Fibroblast of skin of right biceps (primary cell): ENCODE measurements at places on chromosomes 6 and 20.

GRCh38 chr6:87939776-87940175 is 107.9 kb upstream of the SPACA1 start:
- no peak for DNase-seq

- DNase-seq: no peak
These were observed 14.0 kb upstream of the CST9L start for GRCh38 chr20:23582293-23582692.

GRCh38 chr20:14687313-14687712 is 349.9 kb upstream of the FLRT3 start:
- peak; percentile 3 for DNase-seq

DNA sequence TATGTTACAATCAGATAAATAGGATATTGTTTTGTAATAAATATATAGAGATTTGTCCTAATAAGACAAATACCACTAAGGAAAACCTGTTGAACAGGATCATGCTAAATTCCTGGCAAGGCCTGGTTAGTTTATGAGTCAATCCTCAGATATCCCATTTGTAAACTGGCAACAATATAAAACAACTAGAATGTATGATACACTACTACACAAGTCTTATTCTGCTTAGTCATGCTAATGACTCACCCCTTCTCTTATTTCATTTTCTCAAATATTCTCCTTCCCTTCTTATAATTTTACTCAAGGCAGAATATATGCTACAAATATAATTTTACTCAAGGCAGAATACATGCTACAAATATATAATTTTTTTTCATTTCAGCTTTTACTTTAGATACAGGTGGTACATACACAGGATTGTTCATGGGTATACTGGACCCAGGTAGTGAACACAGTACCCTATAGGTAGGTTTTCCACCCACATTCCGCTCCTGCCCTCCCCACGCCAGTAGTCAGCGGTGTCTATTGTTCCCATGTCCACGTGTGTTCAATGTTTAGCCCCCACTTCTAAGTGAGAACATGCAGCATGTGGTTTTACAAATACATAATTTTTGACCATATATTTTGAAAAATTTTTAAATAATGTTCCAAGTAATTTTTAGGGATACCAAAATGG is 6.3 kb downstream of the OSER1 start:
- DNase-seq: peak; percentile 93

DNA sequence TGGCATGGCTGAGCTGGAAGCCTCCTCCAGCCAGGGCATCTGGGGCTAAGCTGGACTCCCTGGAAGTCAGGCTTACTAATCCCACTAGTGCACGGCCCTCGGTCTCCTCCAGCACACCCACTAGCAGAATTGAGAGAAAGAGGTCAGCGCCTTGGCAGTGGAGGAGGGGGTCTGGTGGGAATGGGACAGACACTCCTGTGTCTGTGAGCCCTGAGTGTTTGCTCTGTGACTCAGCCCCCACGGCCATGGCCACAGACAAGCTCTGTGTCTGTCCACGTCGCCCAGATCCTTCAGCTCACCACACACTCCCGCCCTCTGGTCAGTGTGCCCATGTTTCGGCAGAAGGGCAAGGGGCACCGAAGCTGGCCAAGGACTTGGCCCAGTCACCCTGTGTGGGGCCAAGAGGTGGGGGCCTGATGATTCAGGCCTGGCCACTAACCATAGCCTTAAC is 8.8 kb downstream of the MDFI start:
- DNase-seq: no peak

DNA sequence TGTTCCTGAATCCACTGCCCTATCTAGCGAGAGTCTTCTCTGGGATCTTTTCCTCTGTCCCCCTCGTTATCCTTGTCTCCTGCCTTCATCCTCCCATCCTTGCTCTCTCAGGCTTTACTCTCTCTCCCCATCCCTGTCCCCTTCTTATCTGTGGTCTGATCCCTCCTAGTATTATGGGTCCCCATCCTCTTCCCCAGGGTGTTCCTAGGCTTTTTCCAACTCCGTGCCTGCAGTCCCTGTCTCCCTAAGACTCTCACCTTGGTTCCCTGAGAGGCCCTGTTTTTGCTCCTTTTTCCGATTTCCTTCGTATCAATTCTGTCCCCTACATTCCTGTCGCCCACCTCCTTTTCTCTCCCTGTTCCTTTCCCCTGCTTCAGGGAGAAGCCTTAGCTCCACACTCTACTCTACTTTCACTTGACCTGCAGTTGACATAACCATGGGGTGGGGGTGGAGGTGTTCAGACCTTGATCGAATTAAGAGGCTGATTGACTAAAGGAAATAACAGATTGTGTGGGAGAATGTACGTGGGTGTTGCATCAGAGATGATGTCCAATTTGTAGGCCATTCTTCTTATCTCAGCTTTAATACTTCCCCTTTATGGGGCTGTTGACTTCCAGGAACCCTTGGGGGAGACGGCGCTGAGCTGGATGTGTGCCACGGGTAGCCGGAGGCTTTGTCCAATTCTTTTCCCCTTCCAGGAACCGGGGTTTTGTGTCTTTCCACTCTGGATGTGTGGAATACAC is 905 bp downstream of the PPARD start:
- peak; percentile 17 for DNase-seq

DNA sequence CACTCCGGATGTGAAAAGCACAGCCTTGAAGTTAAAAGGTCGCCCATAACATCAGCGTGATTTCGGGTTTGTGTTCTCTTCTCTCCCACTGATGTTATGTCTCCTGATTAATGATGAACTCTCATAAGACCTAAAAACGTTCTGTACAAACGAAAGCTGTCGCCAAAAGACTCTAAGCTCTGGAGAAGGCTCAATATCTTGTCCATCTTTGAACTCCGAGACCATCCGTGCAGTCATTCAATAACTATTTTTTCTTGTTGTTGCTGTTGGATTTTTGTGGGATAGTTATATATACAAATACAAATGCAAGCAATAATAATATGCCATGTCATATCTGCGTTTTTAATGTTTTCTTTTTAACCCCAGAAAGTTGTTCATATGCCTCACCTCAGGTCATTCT is 291.8 kb upstream of the MARCKS start:
- peak; percentile 58 for DNase-seq

GRCh38 chr6:136547336-136547735 is 2.9 kb downstream of the MAP7 start:
- DNase-seq: peak; percentile 27

DNA sequence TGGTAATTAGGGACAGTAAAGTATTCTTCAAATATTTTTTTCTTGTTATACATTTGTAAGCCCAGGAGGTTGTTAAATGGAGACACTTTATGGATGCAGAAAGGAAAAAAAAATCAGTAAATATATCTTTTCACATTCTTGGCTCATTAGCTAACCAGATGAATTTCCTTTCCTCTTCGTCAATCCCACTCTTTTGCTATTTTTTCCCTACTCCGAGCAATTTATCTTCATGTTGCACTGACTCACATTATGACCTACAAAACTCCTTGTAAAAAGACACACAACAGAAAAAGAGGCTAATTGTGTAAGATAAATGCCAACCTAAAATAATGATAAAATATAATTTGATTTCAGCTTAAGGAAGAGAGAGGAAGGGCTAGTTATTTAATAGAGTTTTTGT is 472.9 kb upstream of the ZNF337 start:
- DNase-seq: peak; percentile 81
